Activated T-cell treated with anti-CD3 and anti-CD28 coated beads, Interleukin-2, amount 50 U/mL, for 72 hours (primary cell): ENCODE measurements at places on chromosomes 16 and 17. TPM values are rescaled to one million over a fixed set of nuclear protein-coding genes. Genes with fewer than 3 reads are reported as not detected.

- DNase-seq: no peak
These were observed 209.3 kb downstream of the MSI2 start for GRCh38 chr17:57465610-57466009.

- DNase-seq: no peak
These were observed 5.5 kb upstream of the PHF12 start for GRCh38 chr17:28956861-28957260.

GRCh38 chr17:80717720-80718083, 173.1 kb downstream of the RPTOR start:
- DNase-seq: no peak

DNA sequence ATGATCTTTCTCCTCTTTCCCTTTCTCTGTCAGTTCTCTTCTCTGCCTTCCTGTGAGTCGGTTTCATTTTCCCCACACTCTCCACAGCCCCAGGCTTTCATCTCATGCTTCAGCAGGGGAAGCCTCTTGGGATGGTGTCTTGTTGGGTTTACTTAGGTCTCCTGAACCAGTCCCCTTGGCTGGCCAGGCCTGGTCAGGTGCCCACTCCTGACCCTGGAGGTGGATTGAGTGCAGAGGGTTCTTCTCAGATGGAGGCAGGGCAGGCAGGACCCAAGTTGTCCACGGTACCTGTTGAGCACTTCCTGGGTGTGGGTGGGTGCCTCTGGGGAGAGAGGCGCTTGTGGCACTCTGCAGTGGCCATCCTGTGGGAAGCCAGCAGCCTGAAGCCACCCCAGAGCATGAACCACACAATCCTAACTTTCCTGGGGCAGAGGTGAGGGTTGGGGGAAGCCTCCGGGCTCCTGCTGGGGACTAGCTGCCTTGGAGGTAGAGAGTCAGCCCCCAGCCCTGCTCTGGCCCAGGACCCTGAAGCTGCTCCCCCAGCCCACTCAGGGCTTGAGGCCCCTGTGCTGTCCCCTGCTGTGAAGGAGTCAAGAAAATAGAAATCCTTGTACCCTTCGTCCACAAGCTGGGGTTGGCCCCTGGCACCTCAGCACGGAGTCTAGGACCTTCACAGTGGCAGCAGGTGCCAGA, 2.0 kb upstream of the RAP1GAP2 start:
- no peak for DNase-seq

DNA sequence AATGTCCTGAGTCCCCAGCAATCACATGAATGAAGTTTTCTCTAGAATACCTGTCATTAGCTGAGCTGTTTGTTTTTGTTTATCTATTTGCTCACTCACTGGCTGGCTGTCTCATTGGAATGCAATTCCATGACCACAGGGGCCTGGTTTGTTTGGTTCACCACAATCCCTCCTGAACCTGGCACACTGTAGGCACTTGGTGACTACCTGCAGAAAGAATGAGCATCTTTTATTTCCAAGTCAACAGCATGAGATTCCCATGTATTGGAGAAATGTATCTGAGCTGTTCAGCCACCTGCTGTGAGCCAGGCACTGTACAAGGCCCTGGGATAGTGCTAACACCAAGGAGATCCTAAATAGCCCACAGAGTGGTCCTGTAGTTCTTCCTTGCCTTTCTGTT, 345.1 kb downstream of the XYLT1 start:
- DNase-seq: no peak

- no peak for DNase-seq
These were observed 108.2 kb downstream of the CPPED1 start for GRCh38 chr16:12695454-12695853.

- no peak for DNase-seq
These were observed 19.8 kb upstream of the TEKT3 start for GRCh38 chr17:15361151-15361550.

DNA sequence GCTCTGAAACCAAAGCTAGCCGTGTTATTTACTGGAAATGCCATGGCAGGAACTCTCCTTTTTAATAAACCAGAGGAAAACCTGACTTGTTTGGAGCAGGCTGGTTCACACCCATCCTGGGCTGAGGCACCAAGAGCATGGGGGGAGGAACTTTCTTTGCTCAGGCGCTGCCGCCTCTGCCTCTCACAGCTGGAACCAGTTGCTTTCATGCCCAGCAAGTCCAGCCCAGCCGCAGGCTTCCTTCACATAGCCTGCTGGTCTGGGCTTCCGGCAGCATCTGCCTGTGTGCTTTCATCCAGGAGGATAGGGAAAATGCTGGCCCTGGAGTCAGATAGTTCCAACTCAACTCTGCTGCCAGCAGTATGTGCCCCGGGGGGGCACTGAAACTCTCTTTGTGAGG, 88.1 kb upstream of the ASIC2 start:
- DNase-seq: no peak

- DNase-seq: no peak
These were observed 232.7 kb upstream of the CDH5 start for GRCh38 chr16:66133643-66134338.

- no peak for DNase-seq
These were observed 226.2 kb downstream of the CCDC182 start for GRCh38 chr17:57518587-57519581.

DNA sequence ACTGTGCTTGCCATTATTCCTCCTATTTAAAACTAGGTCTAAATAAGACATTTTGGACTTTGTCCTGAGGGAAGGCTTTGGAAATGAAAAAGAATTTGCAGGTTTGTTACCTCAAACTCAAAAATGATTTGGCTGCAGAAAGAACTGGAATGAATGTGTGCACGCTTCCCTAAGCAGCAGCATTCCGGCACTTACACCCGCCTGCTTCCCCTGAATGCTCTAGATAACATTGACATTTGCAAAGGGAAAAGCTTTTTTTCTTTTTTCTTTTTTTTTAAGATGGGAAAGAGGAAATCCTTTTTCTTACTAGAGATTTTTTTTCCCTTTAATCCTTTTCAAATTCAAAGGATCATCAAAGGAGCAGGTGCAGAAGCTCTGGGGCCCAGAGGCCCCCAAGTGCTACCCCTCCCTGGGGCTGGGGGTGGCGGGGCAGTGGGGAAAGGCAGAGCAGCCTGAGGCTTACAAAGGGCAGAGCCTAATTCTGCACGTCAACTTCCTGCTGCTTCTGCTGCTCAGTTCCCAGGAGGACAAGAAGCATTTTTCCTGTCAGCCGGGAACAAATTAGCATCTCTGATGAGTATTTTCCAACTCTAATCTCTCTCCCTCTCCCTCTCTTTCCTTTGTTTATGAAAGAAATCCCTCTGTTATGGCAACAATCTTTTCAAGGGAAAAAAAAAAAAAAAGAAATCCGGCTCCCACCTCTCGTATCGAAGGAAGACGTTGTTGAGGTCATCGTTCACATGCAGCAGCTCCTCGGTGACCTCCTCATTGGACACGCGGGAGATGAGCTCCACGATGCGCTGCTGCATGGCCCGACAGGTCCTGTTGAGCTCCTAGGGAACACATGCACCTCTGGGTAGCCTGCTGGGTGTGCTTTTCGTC, 32.1 kb upstream of the SREBF1 start:
- no peak for DNase-seq

GRCh38 chr16:8924214-8924613, 39.5 kb downstream of the USP7 start:
- no peak for DNase-seq

- DNase-seq: no peak
These were observed 6.8 kb upstream of the SULT1A1 start for GRCh38 chr16:28616636-28617035.

DNA sequence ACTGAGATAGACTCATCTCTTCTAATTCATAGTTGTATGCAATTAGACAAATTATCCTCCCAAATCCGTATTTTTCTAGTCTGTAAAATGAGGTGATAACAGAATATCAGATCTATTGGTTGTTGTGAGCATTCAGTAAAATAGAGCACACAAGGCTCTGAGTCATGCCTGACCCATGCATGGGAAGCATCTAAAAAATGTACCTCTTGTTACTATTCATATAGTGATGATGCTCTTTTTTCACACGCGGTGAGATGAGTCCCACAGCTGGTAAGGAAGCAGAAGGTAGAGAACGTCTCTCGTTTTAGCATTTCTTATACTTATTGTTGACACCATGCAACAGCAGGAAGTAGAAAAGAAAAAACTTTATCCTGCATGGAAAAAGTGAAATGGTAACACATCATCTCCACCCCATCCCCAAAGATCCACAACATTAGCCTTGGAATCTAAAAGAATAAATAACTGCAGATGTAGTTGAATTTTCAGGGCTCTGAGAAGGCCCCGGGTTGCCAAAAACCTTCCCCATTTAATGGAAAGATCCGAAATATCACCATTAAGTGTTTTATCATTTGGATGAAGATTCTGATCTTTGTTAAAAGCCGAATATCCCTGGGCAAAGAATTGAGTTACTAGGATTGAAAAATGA, 215.6 kb downstream of the TMEM114 start:
- no peak for DNase-seq

ATP2A3 gene
- 108 TPM for total RNA-seq

CCL17 gene
- 1.3 TPM for total RNA-seq

IGFBP4 gene
- 47.1 TPM for total RNA-seq

CPHXL2 gene
- not detected for total RNA-seq

ZG16 gene
- not detected for total RNA-seq

HYDIN gene
- 1.2 TPM for total RNA-seq

MT1F gene
- 39.1 TPM for total RNA-seq

EPX gene
- total RNA-seq: not detected

NME4 gene
- total RNA-seq: 27.6 TPM
